ENCODE measurements at places on chromosomes 7 and 10.

GRCh38 chr10:59607970-59608369 lies 101.7 kb downstream of the SLC16A9 start:
- no peak for DNase-seq

GRCh38 chr10:59666310-59666709 lies 43.3 kb downstream of the SLC16A9 start:
- DNase-seq, result no peak

- DNase-seq, result no peak
These were observed 186.8 kb downstream of the MGMT start for GRCh38 chr10:129653861-129654260.

DNA sequence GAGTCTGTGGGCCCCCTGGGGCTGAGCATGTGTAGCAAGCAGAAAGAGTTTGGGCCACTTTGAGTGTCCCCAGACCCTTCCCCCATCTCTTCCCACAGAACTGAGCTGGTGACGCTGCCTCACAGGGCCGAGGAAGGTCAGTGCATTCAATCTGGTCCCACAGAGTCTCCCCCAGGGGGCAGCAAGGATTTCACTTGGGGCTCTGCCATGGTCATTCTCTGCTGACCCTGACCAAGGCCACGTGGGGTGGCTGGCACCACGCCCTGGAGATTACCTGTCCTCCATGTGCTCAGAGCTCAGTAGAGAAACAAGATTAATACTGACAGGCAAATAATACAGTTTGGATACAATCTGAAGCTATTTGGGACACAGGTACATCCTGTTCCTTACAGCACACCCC lies 30.2 kb downstream of the ADRA2A start:
- no peak for DNase-seq

- DNase-seq, result no peak
These were observed 109.6 kb downstream of the SRPK2 start for GRCh38 chr7:105278973-105279687.

DNA sequence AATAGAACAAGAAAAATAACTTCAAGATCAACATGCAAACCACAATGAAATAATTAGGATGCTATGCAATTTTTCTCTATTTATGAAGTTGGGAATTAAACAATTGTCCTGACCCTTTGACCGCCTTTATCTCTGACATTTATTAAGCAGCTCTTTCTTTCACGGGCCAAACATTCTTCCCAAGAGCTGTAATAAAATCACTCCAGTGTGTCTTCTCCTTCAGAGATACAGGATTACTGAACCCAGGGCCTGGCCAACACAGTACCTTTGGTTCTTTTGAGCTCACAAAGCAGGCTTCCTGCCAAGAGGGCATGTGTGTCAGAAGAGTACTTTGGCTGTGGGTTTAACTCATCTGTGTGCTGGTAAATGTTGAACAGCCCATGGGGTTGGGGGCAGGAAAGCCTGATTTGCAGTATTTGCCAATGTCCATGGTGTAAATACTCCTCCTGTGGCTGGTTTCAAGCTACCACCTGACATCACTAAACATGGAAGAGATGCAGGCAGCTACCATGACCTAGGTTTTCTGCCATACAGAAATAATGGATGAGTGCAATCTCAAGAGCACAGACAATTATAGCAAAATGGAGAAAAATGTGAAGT lies 121.7 kb downstream of the FANK1 start:
- no peak for DNase-seq

GRCh38 chr10:128062881-128063563 lies 63.2 kb downstream of the MKI67 start:
- DNase-seq, result no peak

GRCh38 chr7:24733414-24734060 lies 23.7 kb downstream of the GSDME start:
- no peak for DNase-seq

DNA sequence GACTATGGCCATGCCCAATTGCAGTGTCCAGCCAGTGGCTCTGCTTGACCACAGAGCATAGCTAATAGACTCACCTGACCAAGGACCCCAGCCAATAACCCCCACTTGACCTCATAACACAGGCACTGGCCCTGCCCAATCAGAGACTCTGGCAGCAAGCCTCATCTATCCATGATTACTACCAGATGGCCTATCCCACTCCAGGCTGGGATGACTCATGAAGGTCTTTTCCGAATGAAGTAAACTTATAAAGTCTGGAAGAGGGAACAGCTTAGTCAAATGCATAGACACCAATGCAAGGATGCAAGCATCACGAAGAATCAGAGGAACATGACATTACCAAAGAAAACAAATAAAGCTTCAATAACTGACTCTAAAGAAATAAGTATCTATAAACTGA lies 141.4 kb downstream of the TMEM168 start:
- DNase-seq, result no peak

- DNase-seq, result peak; percentile 33
These were observed 59.4 kb upstream of the ASAH2 start for GRCh38 chr10:50310560-50311174.

- DNase-seq, result no peak
These were observed 31.6 kb upstream of the PRSS37 start for GRCh38 chr7:141872931-141873330.

DNA sequence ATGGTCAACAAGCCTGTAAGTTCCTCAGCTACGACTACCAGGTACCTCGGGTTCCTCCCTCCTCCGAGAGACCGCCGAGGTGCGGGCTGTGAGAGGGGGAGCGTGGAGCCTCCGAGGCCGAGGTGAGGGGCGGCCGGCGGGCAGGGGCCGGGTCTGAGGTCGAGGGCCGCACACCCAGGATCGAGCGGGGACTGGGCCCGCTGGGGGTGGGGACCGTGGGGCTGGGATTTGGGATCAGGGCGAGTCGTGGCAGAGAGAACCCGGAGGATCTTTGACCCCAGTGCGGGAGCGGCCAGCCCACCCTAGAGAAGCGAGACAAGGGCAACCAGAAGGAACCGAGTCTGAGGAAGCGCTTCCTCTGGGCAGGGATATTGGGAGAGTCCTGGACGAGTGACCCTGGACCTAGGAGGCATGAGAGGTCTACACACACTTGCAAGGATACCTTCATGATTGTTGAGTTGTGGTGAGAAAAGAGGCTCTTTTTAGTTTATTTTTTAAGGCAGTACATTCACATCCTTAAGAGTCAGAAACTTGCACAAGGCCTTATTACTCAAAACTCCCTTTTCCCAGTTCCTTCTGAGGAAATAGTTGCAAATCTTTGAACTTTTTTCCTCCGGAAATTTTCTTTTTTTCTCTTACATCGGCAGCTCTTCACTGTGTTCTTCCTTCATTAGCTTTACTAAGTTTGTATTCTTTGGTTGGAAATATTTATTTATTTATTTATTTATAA lies 395 bp downstream of the ZNF487 start:
- no peak for DNase-seq

- DNase-seq, result no peak
These were observed 59.4 kb downstream of the TPK1 start for GRCh38 chr7:144776447-144776846.

DNA sequence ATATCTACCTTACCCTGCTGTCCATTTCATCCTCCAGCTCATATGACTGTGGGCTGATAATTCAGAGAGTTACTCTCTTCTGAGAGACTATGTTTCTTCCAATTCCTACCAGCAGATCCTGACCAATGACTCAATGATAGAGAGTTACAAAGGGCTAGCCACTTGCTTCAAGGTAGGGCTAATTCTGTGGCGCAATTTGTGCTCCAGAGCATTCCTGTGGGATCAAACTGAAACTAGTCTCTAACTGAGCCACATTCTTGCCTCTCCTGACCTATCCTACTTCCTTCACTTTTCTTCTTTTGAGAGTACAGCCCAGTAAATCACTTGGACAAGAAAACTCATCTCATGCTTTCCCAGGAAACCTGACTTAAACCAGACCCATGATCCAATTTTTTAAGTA lies 17.9 kb upstream of the ASZ1 start:
- no peak for DNase-seq

- DNase-seq, result no peak
These were observed 247.7 kb downstream of the IPMK start for GRCh38 chr10:58019863-58020537.

DNA sequence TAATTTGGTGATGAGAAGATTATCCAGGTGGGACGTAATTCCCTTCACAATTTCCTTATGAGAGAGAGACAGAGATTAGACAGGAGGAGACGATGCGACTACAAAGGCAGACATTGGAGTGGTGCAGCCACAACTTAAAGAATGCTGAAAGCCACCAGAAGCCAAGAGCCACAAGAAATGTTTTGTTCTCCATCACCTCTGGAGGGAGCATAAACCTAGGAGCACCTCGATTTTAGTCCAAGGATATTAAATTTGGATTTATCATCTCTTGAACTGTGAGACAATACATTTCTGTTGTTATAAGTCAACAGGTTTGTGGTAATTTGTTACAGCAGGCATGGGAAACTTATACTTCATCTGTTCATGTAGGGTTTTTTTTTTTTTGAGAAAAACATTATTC lies 418.9 kb downstream of the DGKB start:
- DNase-seq, result no peak

DNA sequence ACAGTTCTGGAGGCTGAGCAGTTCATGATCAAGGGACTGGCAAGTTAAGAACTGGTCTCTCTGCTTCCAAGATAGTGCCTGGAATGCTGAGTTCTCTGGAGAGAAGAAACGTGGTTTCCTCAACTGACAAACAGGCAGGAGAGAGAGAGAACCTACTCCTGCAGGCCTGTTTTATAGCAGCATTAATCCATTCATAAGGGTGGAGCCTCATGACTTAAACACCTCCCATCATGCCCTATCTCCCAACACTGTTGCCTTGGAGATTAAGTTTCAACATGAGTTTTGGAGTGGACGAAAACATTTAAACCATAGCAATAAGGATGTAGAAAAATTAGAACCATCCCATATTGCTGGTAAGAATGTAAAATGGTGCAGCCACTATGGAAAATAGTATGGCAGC lies 32.3 kb upstream of the IMMP2L start:
- DNase-seq, result no peak

DNA sequence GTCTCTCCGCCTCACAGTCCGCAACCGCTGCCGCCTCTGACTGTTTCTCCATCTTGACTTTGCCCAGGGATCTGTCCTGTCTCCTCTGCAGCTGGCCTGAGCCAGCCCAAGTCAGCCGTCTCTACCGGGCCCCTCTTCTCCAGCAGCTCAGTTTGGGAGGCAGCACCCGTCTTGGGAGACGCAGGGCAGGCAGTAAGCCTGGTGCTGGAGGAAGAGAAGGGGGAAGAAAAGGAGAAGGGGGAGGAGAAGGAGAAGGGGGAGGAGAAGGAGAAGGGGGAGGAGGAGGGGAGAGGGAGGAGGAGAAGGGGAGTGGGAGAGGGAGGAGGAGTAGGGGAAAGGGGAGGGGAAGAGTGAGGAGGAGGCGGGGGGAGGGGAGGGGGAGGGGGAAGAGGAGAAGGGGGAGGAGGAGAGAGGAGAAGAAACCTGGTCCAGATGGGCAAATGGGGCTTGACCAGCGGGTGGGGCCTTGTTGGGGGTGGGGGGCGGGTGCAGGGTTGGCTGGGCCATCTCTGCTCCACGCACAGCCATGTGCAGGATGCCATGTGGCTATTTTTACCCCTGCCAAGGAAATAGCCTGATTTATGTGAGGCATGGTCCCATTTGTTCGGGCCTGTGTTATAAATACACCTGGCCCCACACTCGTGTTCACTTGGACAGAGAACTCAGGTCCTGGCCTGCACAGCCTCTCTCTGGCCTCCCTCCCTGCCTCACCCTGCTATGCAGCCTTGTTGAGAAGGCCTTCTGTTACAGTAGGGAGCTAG lies 35.9 kb upstream of the FZD9 start:
- no peak for DNase-seq

- DNase-seq, result no peak
These were observed 611.1 kb upstream of the COBL start for GRCh38 chr7:51927738-51928137.

GRCh38 chr7:142188154-142188553 lies 69.7 kb downstream of the PRSS58 start:
- no peak for DNase-seq

DNA sequence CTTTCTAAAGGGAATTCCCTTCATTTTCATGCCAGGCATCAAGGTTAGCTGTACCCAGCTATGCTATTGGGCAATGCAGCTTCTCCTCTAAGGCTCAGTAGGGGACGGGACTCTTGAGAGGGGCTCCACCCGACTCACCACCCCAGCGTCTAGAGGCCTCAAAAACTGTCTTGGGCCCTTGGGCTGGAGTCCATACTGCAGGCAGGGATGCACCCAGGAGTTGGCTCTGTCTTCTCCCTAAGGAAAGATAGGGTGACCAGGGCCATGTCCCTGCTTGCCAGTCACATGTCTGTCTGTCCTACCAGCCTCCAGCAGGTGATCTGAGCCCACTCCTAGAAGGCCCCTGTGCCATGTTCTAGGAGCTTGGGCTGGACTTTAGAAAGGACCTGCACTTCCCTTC lies 1.2 kb downstream of the OPN4 start:
- peak; percentile 5 for DNase-seq

DNA sequence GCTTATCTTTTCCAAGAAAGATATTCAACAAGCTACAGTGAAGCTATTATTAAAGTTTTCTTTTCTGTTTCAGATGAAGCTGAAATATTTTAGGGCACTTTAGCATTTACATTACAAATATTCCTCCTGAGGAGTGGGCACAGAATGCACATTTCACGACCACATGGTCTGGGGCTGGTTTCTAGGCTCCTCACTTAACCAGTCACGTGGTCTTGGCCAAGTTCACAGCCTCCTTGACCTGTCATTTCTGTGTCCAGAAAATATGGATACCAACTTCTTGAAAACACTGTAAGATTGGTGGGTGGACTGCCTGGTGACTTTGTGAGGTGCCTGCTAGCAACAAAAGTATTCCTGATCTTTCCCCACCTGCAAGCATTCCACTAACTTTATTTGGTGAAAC lies 70.9 kb downstream of the FAM171A1 start:
- no peak for DNase-seq

DNA sequence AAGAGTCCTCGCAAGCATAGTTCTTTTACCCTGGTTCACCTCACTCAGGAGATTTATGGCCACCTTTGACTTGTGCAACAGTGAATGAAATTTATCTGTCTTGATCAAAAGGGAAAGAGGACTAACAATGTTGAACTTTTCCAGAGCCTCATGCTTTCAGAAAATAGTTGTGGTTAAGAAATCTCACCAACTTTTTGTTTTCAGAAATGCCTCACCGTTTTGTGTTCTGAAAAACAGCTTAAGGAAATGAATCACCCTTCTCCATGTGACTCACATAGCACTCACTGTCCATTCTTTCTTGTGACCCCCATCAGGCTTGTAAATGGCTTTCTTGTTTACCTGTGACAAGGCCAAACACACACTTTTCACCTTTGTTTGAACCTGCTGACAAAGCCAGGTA lies 148.6 kb upstream of the FAM3C start:
- DNase-seq, result no peak

DNA sequence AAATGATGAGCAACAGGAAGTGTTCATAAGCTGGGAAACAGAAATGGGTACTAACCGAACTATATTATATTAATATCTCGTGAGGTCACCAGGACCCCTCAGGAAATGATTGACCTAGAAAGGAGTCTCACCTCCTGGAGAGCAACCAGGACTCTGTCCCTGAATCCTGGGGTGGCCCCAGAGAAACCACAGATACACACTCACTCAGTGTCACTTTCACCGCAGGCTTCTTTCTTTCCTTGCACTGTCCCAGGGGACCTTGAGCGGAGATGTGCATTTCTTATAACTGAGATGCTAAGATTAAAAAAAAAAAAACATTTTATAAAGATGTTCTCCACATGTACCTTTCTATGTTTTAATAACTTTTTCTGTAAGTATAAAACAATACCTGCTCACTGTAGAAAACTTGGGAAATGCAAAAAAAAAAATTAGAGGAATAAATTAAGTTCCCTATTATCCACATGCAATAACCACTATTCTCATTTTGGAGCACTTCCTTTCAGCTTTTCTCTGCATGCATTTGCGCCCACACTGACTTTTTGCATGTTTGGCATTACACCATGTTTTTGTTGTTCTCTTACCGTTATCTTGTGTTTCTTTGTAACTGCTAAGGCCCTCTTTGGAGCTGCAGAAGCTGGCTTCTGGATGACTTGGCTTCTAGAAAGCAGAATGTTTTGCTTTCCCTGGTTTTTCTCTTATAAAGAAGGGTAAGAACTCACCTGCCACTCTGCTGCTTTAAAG lies 15.0 kb downstream of the NOD1 start:
- no peak for DNase-seq
